Hippocampal formation (tissue), 2 donors: ENCODE measurements at places on chromosomes 12 and 14.

DNA sequence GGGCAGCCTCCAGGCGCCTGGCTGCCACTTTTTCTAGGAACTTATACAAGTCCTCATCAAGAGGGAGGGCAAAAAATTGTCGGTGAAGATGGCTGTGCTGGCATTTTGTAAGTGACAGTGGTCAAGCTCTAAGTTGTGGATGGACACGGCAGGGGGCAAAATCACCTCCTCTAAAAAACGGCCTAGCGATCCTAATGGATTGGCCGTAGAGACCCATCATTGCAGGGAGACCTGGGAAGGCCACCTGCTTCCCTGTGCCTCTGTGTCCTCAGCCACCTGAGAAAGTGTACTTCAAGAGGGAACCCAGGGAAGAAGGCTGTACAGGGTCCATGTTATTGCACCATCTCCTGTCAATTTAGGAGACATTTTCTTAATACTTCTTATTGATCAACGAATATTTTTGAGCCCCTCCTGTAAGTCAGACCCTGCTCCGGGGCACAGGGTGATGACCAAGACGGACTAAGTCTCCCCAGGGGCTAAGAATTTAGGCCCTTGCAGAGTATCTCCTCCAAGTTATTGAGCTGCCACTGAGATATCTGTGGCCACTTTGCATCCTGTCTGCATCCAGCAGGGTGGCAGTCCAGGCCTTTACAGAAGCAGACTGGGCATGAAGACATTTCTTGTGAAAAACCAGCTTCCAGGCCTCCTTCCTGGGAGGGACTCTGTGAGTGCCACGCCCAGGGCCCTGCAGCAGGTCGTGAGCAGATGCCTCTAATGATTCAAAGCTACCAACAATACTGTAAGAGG is 40.5 kb downstream of the PSMA6 start:
- DNase-seq: no peak

- DNase-seq: no peak
These were observed 80.8 kb downstream of the SLC25A21 start for GRCh38 chr14:37091651-37092050.

GRCh38 chr12:124123296-124124000 is 150.4 kb downstream of the ZNF664 start:
- no peak for DNase-seq

- DNase-seq: no peak
These were observed 34.8 kb downstream of the ASCL1 start for GRCh38 chr12:102992297-102992696.

- DNase-seq: no peak
These were observed 64.1 kb downstream of the APPL2 start for GRCh38 chr12:105171691-105172436.

DNA sequence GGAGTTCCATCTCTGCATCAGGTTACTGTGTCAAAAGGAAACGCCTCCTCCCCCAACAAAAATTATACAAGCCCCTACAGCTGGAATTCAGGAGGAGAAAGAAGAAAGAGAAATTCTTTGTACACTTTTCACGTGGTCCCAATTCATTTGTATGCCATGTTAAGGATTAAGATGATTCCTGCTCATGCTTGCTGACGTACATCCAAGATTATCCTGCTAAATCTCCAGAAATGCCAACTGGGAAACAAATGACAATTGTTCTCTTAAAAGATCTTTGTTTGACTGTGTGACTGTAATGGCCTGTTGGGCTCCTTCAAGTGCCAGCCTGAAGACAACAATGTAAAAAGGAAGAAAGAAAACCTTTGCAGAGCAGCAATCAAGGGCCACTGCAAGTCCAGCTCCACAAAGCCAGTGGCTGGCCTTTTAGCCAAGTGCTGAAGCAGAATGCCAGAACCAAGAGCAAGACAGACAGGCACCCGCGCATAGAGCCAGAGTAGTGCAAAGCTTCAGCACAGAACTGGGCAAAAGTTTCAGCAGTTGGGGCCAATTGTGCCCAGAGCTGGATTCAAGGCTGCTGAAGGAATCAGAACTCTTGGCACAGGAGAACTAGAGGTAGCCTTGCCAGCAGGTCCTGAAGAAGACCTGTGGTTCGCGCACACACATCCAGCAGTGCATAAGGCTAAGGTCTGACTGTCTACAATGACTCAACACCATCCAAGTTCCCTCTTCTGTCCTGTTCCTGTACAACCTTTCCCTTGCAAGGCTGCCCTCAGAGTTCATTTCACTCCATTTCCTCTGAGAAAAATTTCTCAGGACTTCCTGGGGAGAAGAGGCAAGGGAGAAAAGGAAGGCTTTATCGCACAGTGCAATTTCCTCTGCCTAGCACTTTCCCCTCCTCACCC is 209.7 kb upstream of the BMP4 start:
- peak; percentile 24 for DNase-seq

DNA sequence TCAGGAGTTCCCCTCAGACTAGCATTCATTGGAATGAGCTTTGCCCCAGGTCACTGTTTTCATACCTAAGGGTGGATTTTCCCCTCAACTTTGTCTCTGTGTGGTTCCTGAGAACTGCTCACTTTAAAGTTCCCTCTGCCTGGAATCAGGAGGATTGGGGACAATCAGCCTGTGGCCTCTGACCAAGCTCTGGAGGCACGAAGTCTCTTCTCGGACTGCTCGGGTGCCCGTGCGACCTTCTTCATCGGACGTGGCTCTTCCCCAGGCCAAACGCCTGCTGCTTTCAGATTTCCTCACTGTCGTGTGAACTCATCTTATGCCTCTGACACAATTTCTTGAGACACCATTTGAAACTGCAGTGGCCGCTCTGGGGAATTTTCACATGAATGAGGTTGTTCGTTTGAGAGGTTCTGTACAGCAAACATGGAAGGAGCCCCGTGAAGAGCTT is 153.7 kb upstream of the PZP start:
- DNase-seq: no peak

DNA sequence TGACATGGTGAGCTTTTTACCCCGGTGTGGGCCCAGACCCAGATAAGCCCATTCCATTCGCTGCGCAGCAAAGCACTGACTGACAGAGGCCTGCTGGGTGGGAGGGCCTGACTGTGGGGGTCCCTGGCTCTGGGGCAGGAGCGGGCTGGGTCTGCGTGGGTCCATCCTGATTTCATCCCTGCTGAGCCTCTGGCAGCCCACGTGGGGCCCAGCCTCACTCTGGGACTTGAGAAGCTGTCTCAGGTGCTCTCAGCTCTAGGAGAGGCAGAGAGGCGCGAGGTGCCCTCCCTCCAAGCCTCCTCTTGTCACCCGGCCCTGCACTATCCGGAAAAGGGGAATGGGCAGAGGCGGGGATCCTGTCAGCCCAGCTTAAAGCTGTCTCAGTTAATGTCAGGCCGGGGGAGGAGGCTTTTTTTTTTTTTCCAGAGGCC is 927 bp downstream of the ABCB9 start:
- no peak for DNase-seq

- no peak for DNase-seq
These were observed 4.3 kb upstream of the MYF6 start for GRCh38 chr12:80702889-80703805.
